Small intestine (tissue), 16 donors: ENCODE measurements at places on chromosomes 4 and X. TPM values are rescaled to one million over a fixed set of nuclear protein-coding genes. Genes with fewer than 3 reads are reported as not detected.
A peak's percentile ranks its signal among the peaks of the same experiment; 100 is the strongest.

DNA sequence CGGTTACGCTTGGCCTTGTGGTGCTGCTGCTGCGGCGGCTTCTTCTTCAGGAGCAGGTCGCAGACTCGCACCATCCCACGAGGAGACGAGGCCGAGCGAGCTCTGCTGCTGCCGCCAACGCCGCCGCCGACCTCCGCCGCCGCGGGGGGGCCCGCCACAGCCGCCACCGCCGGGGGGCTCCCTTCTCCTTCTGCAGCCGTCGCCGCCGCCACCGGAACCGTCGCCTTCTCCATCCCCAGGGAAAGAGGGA lies 237 bp downstream of the ANKRD17 start:
- H3K27me3 ChIP-seq, result no peaks in the 10 kb centered on the region
- H3K27ac ChIP-seq, result peak overlapping the region; percentile 100
- H3K36me3 ChIP-seq, result peaks cover 6% of the 10 kb centered on the region
- H3K4me3 ChIP-seq, result peak overlapping the region; percentile 94
- peaks cover 2% of the 10 kb centered on the region for H3K4me1 ChIP-seq
- no peak for DNase-seq

GRCh38 chr4:109359040-109359646 lies 56.7 kb upstream of the COL25A1 start:
- no peak overlapping the region for H3K27ac ChIP-seq
- no peaks in the 10 kb centered on the region for H3K36me3 ChIP-seq
- DNase-seq, result peak; percentile 6
- H3K4me1 ChIP-seq, result no peaks in the 10 kb centered on the region

DNA sequence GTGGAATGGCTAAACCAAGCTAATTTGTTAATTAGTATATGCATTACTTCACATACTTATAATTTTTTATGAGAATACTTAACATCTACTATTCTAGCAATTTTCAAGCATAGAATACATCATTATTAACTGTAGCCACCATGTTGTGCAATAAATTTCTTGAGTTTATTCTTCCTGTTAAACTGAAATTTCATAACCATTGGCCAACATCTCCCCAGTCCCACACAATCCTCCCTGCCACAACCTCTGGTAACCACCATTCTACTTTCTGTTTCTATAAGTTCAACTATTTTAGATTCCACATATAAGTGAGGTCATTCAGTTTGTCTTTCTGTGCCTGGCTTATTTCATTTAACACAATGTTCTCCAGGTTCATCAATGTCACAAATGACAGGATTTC lies 208.5 kb downstream of the PPP4R3C start:
- H3K4me1 ChIP-seq, result no peaks in the 10 kb centered on the region
- no peaks in the 10 kb centered on the region for H3K27me3 ChIP-seq
- H3K4me3 ChIP-seq, result no peak overlapping the region
- H3K36me3 ChIP-seq, result no peaks in the 10 kb centered on the region
- H3K27ac ChIP-seq, result no peak overlapping the region

DNA sequence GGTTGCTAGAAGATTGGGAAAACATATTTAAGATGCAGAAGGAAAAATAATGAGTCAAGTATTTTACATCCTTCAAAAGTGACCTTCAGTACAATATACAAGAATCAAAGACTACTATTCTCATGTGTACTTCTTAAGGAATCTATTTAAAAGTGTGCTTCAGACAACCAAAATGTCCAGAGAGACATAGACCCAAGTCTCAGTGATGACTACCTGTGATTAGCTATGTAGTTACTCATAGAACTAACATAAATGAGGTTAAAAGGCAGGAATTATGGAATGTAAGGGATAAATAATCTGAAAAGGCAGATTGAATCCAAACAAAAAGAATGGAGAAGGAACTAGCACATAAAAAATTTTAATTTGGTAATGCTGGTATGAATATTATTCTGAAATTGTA lies 634.7 kb upstream of the FAM241A start:
- H3K4me1 ChIP-seq, result no peaks in the 10 kb centered on the region
- H3K27me3 ChIP-seq, result no peaks in the 10 kb centered on the region
- no peak overlapping the region for H3K27ac ChIP-seq
- no peaks in the 10 kb centered on the region for H3K36me3 ChIP-seq

Gene GIMD1
- polyA plus RNA-seq, result not detected
